Activated CD8-positive, alpha-beta T cell treated with anti-CD3 and anti-CD28 coated beads for 36 hours (primary cell): ENCODE measurements at places on chromosomes 5 and 9.

- DNase-seq: no peak
Observed at GRCh38 chr5:153350175-153350883, 140.1 kb upstream of the GRIA1 start.

DNA sequence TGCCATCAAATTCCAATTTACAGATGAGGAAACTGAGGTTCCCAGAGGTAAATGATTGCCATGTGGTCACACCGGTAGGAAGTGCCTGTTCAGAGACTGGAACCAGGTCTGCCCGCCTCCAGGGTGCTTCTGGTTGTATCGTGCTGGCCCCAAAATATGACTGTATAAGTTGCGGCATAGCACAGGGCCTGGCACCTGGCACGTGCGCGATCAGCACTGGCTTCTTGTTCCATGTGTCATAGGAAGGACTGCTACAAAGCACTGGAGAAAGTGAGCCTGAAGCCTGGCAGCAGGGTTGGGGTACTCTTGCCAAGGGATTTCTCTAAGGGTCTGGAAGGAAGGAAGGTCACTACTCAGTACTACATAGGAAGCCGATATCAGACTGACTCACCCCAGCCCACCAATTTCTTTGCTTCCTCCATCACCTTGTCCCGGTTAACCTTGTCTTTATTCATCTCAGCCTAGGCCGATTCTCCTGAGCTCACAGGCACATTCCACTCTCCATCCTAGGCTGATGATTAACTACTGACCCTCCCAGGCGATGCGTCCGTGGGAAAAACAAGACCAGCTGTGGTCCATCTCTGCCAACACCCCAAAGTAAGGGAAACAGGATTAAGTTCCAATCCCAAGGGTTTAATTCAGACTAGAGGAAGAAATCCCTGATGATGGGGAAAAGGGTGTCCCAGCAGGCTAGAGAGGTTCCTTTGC, 1.8 kb downstream of the HRH2 start:
- DNase-seq: no peak

DNA sequence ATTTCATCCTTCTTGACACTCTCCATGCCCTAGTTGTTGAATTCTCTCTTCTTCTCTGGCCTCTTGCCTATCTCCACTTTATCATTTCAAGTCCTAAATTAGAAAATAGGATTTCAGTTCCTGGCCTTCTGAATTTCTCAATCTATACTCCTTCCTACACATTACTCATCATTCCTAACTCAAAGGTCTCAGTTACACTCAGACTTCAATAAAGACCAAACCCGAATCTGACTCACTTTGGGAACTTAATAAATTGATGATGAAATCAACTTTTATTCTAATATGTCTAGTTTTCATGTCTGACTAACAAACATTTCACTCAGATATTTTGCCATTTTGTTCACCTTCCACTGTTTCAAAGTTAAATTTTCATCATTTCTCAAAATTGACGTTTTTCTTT, 113.6 kb upstream of the TSLP start:
- DNase-seq: no peak

- peak; percentile 87 for DNase-seq
Observed at GRCh38 chr9:6931913-6932312, 174.1 kb downstream of the KDM4C start.

- DNase-seq: no peak
Observed at GRCh38 chr9:89690334-89690912, 85.6 kb downstream of the GADD45G start.

- DNase-seq: no peak
Observed at GRCh38 chr5:123092696-123093095, 3.7 kb downstream of the PRDM6 start.

DNA sequence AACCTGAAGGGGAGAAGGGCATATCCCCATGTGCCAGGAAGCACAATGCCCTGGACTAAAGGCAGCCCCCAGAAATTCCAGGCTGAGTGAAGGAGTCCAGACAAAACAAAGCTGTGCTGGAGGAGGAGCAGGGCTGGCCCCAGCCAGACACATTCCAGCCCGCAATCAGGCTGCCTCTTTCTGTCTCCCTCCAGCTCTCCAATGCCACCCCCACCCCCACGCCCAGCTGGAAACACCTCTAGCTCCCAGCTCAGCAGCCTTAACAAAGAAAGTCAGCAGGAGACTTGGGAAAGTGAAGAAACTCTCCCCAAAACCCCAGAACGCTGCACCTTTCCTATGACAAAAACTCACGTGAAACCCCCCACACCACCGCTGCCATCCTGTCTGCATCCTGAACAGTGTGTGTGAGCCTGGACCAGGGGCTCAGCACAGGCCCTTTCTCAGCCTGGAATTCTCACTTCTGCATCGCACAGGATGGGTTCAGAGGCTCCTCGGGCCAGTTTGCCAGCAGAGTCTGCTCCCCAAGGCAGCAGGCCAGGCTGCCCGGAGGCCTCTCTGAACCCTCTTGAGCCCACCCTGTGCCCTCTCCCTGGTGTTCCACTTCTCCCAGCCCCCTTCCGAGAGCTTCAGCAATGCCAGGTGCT, 96.2 kb upstream of the ICE1 start:
- no peak for DNase-seq

- DNase-seq: no peak
Observed at GRCh38 chr9:6113312-6113711, 97.9 kb upstream of the RANBP6 start.

- no peak for DNase-seq
Observed at GRCh38 chr5:126746290-126746689, 30.6 kb upstream of the LMNB1 start.

DNA sequence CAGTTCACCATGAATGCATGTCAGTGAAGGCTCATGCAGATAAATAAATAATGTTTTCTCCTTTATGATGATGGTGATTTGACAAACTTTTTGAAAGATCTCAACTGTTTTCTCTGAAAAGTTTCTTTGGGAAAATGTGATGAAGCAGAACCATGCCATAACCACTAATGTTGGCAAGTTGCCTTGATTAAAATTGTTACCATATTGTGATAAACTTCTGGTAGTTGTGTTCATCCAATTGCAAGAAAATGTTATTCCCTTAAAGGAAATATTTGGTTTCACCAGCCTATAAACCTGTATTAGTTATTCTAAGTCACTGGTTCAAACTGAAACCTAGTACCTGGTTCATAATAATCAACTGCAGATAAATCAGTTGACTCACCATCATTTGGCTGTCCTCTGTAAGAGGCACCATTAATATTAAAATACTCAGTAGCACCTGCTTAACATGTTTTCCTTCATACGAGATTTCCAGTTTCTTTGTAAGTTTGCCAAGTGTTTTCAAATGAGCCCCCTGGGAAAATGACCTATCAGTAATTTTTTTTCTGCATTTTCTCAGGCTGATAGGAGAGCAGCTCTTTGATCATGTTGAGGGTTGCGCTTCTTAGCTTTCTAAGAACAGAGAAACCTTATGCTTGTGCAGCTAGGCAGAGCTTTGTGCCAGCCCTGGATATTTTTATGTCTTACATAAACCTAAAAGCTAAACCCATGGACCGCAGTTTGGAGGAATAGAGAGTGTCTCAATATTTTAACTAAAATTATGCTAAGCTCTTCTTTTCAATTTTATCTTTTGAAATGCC, 88.0 kb downstream of the LURAP1L start:
- DNase-seq: no peak

DNA sequence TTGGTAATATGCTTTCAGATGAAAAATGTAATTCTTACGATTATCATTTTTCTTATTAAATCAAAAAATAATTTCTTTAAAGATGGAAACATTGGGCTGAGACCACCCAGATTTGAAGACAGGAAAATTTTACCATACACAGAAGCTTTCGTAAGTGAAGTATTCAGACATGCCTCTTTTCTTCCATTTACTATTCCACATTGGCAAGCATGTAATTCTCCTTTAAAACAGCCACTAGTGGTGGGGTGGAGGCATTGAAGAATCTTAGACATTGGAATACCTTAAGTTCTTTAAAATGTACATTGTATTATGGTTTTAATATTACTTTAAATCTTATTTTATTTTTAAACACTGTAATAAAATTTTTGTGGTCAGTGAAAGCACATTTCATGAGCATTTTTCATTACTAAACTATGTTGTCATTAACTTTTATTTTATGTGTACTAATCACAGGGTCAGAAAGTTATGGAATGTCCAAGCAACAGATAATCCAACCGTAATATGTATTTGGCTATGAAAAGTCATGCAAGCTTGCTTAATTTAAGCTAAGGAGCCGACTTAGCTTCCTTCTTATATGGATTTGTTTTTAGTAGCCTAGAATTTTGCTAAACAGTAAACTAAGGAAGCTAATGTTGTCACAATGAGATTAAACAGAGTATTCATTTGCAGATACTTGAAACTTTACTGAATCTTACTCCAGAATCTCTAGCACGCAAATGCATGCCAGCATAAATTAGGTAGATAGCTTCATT, 97.4 kb upstream of the ALDH1A1 start:
- no peak for DNase-seq

DNA sequence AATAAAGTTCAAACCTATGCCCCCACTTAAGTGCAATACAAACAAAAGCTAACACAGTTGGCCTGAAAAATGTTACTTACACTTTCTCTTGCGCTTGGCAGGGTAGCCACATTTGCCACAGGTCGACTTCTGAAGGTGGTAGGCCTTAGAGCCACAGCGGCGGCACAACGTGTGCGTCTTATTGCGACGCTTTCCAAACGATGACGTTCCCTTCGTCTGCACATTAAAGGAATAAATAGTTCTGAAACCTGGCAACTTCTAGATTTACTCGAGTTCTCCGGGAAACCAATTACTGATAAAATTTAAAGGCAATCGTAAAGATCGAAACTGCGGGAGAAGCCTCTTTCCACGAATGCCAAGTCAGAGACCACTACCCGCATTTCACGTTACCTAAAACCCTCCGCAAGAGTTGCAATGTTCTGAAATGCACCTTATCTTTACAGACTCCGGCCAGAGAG, 602 bp downstream of the RPL37 start:
- DNase-seq: peak; percentile 44

GRCh38 chr5:121701731-121702130, 150.0 kb upstream of the FTMT start:
- no peak for DNase-seq

- DNase-seq: no peak
Observed at GRCh38 chr9:2962471-2963172, 118.7 kb upstream of the PUM3 start.

GRCh38 chr5:27511061-27511460, 472.7 kb upstream of the CDH9 start:
- DNase-seq: no peak

GRCh38 chr9:37617832-37618231, 25.4 kb upstream of the TOMM5 start:
- no peak for DNase-seq

GRCh38 chr5:14182761-14183160, 39.6 kb downstream of the TRIO start:
- no peak for DNase-seq

DNA sequence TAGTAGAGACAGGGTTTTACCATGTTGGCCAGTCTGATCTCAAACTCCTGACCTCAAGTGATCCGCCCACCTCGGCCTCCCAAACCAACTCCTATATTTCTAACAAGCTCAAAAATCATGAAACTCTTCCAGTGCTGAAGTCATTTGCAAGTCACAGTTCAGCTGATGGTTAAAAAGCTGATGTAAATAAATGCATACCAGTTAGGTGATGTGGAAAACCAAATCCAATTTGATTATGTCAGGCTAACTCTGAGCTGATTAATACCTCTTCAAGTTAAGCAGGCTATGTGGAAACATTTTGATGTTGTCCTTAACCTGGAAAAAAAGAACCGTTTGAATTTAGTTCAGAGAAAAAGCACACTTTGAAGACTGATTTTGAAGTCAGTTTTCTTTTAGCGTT, 51.0 kb downstream of the TMEM252 start:
- DNase-seq: no peak

GRCh38 chr9:18137815-18138214, 336.1 kb upstream of the ADAMTSL1 start:
- DNase-seq: no peak

DNA sequence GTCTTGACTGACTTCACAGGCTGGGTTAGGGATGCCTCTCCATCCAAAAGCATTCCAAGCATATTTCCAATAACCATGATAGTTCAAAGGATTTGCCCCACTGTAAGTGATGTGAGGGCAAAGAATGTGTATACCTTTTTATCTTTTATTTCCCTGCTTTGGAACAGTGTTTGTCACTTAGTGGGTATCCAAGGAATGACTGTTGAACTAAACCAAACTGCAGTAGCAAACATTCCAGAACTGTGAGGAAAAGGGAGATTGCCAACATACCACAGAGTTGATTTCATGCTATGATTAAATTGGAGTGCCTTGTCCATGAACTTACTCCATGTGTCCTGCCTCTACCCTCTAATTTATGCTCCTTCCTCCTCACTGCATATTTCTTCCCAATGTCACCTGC, 400.0 kb downstream of the KIAA0825 start:
- DNase-seq: no peak

GRCh38 chr9:80028501-80028900, 456.7 kb downstream of the TLE4 start:
- no peak for DNase-seq

DNA sequence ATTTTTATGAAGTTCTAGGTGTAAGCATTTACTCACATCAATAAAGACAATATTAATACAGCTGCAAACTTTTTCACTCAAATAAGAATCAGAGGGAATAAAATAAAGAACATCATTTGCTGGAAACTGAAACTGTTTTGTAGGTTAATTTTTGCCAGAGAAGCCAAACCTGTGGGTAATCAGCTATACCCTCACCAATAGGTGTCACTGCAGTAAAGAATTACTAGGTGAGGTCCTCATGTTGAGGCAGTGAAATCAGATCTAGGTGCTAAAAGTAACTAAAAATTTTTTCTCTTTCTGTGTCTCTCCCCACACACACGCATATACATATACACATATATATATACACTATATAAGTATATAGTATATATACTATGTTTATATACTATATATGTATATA, 1016.3 kb upstream of the SEMA6A start:
- no peak for DNase-seq

GRCh38 chr5:171757853-171758535, 27.6 kb upstream of the SMIM23 start:
- no peak for DNase-seq

GRCh38 chr5:85476617-85477016, 1091.9 kb upstream of the EDIL3 start:
- DNase-seq: no peak

DNA sequence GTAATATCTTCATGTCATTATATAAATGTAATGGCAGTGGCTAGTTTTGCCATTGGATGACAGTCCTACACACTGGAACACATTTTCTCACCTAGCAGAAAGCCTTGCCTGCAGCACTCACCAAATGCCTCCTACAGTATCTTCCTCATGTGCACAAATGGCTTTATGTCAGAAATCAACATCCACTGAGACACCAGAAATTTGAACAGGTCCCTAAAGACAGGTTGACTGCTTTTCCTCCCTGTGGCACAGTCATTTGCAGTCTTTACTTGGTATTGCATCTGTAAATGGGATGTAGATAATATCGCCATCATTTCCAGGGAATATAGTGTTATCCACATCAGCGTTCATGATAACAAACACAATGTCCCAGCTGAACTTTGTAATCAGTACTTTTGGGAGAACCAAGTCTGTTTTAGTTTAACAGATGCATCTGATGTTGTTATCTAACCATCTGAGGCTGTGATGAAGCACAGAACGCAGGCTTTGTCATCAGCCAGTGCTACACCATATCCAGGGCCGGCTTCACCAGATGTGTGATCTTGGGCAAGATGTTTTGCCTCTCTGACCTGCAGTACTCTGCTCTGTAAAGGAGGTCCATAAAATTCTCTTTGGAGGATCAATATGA, 83.9 kb upstream of the TAS2R1 start:
- DNase-seq: no peak

GRCh38 chr5:24094081-24094679, 550.6 kb downstream of the CDH10 start:
- no peak for DNase-seq

- peak; percentile 22 for DNase-seq
Observed at GRCh38 chr9:99720455-99721050, 101.1 kb upstream of the NR4A3 start.
